ENCODE measurements at places on chromosomes 6 and 20. TPM values are rescaled to one million over a fixed set of nuclear protein-coding genes. Genes with fewer than 3 reads are reported as not detected.

The MCM3 gene
- 32.9 TPM for total RNA-seq

The CLDN20 gene
- total RNA-seq, result not detected

The DSP gene
- total RNA-seq, result 3.1 TPM

The ASIP gene
- total RNA-seq, result 1.0 TPM

The ULBP3 gene
- total RNA-seq, result 1.0 TPM

The CDH26 gene
- total RNA-seq, result 0.52 TPM

The PLEKHG1 gene
- 13.6 TPM for total RNA-seq

The PTCRA gene
- total RNA-seq, result 1.0 TPM

The KPNA5 gene
- total RNA-seq, result 9.4 TPM

The SYNDIG1 gene
- total RNA-seq, result 2.6 TPM

The GSTA2 gene
- total RNA-seq, result under 0.01 TPM

The CYP24A1 gene
- 1.0 TPM for total RNA-seq

The SPATA25 gene
- total RNA-seq, result 2.6 TPM

The CST11 gene
- total RNA-seq, result not detected

The TGM3 gene
- total RNA-seq, result under 0.01 TPM

The EPM2A gene
- 17.7 TPM for total RNA-seq

The COL20A1 gene
- 2.6 TPM for total RNA-seq

The ZBTB9 gene
- total RNA-seq, result 11.0 TPM

The TCP11 gene
- not detected for total RNA-seq

The CTAGE9 gene
- not detected for total RNA-seq

The MED20 gene
- 17.2 TPM for total RNA-seq

The HRH3 gene
- total RNA-seq, result 0.52 TPM

The SAPCD1 gene
- total RNA-seq, result 1.0 TPM

The MUC21 gene
- not detected for total RNA-seq

The PPP1R14C gene
- 14.1 TPM for total RNA-seq

The RNF39 gene
- total RNA-seq, result not detected

The ECT2L gene
- under 0.01 TPM for total RNA-seq

The MDC1 gene
- 5.2 TPM for total RNA-seq

The RBBP8NL gene
- total RNA-seq, result not detected

The PBOV1 gene
- not detected for total RNA-seq

The SLC17A3 gene
- not detected for total RNA-seq

The NRN1 gene
- 13.6 TPM for total RNA-seq

The OPN5 gene
- not detected for total RNA-seq

The ABHD16B gene
- not detected for total RNA-seq

The RBPJL gene
- total RNA-seq, result not detected

The OPRL1 gene
- 0.52 TPM for total RNA-seq

The BAK1 gene
- 9.9 TPM for total RNA-seq

The CDH4 gene
- total RNA-seq, result 0.52 TPM

The SMIM28 gene
- not detected for total RNA-seq

The SLC29A1 gene
- 14.6 TPM for total RNA-seq

The FERMT1 gene
- total RNA-seq, result not detected

The UNC5CL gene
- 2.1 TPM for total RNA-seq

The BPIFB4 gene
- total RNA-seq, result not detected

The GPLD1 gene
- 2.6 TPM for total RNA-seq

The IGF2R gene
- total RNA-seq, result 161 TPM

The ARFGEF3 gene
- 1.0 TPM for total RNA-seq

The IL17A gene
- not detected for total RNA-seq

The KHDC1L gene
- not detected for total RNA-seq

The PKHD1 gene
- total RNA-seq, result 38.6 TPM

Data from skeletal muscle tissue (tissue), 5 donors.